ENCODE measurements at places on chromosomes 5 and 9.

DNA sequence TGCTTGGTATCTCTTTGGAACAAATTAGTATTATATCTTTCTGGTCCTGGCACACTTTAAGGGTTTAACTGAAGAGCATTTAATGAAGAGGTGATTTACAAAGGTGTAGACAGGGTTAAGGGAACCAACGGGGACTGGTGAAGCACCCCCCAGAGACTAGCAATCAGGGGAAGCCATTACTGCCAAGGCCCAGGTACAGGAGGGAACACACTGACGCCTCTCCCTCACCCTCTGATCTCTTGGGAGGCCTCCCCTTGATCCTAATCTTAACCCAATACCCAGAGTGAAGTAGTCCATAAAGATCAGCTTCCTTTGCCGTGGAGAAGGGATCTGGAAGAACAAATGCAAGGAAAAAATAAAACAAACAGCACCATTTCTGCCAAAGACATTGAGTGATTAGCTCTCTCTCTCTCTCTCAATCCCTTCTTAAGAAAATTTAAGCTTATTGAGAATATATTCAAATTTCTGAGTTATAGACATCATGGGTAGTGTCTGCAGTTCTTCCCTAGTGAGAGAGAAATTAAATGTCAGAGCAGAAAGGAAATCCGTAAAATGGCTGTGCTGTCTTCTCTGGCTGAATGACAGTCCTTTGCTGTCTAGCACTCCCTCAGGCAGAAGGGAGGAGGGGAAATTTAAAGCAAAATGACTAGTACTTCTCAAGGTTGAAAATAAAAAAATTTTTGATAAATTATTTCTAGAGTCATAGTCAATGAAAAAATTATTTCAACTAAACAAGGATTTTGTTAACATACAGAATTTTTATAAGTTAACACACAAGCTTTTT lies 20.0 kb downstream of the F2R start:
- no peak for DNase-seq

DNA sequence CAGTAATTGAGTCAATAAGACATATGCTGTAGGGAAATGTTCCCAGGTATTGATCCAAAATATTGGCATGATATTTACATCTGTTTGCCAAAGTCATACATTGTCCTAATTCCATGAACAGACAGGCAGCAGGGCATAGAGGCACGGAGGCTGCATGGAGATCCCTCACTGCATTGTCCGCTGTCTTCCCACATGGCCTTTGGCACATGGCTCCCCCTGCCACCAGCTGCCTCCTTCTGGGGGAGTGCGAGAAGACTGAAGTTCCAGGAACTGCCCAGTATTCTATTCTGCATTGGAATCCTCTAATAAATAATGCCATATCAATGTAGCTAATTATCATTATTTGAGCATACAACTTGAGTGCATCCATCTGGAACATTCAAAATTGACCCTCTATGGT lies 269.0 kb downstream of the FBXL7 start:
- DNase-seq = no peak

DNA sequence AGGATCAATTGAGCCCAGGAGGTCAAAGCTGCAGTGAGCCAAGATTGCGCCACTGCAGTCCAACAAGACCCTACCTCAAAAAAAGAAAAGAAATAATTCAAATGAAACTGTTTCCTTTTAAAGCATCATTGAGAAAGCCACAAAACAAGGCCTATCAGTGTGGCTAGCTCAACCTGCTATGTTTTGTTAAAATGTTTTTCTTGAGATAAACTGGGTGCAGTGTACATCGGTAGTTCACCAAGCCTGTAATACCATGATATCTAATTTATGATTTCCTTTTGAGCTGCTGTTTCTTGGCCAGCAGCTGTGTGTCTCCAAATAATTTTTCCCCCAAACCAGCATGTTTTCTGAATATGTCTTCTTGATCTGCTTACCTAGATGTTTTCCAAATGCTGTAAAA lies 97.3 kb upstream of the GOLGA1 start:
- no peak for DNase-seq

DNA sequence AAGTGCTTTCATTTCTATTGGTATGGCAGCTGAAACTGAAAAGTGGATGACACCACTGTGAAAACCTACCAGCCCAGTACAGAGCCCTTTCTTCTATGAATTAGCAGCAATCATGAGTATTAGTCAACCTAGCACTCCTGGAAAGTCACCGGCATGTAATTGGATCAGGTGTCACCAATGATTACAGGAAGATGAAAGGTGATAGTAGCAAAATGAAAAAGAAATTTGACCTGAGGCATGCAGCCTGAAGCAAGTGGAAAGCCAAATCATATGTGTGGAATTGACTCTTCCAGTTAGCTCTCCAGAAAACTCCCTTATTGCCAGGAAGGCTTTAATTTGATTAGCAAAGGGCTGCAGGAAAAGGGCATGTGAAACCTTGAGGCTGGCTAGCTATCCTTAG lies 81.2 kb upstream of the NAA35 start:
- peak; percentile 4 for DNase-seq

DNA sequence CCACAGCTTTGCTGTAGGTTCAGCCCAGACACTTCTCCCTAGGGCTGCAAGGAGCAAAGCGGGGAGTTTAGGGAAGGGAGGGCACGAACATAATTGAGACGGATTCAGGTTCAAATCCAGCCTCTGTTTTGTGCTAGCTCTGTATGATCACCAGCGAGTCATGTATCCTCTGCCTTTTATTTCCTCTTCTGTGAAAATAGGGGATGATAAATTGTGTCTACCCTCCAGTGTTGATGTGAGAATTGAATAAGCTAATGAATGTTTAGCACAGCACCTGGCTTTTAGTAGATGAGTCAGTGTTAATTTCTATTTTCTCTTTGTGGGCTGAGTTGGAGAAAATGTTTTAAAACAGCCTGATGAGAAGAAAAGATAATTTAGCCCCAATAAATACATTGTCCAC lies 6.2 kb downstream of the MLANA start:
- no peak for DNase-seq

GRCh38 chr5:68381060-68381459 lies 165.5 kb downstream of the PIK3R1 start:
- DNase-seq = no peak

DNA sequence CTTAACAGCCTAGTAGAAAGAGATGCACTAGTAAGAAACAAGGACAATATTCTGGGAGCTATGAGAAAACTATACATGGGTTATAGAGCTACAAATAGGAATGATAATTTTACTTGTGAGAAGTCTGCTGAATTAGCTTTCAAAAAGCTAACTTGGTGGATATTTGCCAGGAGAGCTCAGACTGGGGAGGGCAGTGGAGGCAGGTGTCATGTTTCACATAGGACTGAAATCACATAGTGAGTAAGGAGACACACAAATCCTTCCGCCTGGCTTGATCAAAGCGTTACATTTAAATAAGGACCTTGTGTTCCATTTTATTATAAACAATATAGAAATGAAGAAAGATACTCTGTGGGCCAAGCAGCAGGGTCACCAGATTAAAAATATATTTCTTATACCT lies 235.0 kb downstream of the ISL1 start:
- DNase-seq = no peak

GRCh38 chr5:99059685-99060084 lies 130.9 kb upstream of the CHD1 start:
- DNase-seq = no peak

DNA sequence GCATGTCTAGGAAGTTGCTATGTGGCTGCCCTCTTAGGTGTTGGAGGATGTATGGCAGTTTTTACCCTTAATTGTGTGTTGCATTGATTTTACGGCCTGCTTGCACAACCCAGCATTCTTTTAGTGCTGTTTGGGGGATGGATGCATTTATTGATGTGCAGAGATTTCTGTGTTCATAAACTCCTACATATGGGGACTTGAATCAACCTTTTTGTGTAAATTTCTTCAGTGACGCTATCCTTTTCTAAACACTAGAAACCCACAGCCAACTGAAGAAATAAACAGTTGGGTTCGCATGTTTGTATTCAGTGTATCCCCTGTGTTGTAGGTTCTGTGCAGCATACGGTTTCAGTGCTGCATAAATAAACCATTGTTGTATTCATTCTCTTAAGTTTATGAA lies 263.7 kb downstream of the RASEF start:
- DNase-seq = no peak

GRCh38 chr5:82512025-82512424 lies 233.9 kb upstream of the RPS23 start:
- DNase-seq = no peak

- no peak for DNase-seq
These were observed 4.1 kb downstream of the CLK4 start for GRCh38 chr5:178622679-178623247.

DNA sequence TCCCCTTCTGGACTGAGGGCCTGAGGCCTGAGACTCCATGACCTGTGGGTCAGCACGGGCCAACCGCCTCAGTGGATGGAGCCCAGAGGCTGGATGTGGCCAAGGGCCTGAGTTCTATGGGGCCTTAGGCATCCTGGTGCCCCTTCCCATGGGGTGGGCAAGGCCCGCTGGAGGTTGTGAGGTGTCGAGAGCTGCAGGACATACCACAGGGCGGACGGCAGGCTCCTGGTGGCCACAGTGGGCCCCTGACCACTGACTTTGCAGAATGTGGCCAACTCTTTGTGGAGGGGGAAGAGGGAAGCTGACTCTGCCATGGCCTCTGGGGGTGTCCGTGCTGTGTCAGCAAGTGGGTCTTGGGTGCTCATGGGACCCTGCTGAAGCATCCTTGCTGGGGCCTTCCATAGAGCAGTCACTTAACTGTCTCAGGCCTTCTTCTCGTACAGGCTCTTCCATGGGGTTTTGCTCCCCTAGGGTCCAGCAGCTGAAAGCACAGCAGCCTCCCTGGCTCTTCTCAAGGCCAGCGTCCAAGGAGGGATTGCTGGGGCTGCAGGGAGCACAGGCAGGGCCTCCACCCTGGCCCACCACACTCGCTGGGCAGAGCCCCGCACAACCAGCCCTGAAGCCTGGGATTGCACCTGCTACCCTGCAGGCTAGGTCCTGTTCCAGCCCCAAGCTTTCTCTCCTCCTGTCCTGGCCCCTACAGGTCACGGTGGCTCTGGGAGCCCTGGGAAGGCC lies 21.6 kb upstream of the SLC9A3 start:
- DNase-seq = no peak

DNA sequence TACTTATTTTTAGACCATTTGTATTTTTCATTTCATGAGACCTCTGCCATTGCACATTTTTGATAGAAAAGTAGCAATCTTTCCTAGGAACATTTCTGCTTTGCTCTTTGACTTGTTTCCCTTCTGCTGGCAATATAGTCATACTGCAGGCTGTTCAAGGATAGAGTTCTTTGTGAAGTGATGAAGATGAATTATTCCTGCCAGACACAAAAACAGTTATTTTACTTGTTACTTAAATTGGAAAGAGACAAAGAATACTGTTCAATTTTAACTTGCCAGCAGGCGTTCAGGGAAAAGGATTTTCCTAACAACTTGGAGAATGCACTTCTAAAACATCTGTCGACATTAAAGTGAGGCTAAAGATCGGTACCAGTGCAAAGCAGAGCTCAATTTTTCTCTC lies 251.7 kb upstream of the ACTBL2 start:
- no peak for DNase-seq

GRCh38 chr5:24381861-24382489 lies 262.8 kb downstream of the CDH10 start:
- DNase-seq = peak; percentile 15

- DNase-seq = no peak
These were observed 10.3 kb upstream of the FST start for GRCh38 chr5:53469946-53470687.

GRCh38 chr5:10556289-10556807 lies 7.5 kb upstream of the ANKRD33B start:
- no peak for DNase-seq

- DNase-seq = no peak
These were observed 144.9 kb downstream of the CDK5RAP2 start for GRCh38 chr9:120435091-120435490.

DNA sequence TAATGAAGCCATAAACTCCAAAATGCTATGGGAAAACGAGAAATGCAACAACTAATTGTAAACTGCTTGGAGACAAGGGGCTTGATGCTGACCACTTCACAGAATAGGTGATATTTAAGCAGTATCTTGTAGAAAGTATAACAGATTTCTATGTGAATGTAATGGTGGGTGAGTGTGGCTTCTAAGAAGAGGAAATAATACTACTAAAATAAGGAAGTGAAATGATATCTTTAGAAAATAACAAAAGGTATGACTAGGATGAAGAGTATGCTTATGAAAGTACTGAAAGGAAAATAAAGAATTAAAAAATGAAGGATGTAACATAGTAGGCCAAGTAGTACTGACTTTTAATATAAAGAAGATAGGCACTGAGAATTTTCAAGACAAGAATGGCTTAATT lies 94.2 kb downstream of the AGTPBP1 start:
- DNase-seq = no peak

DNA sequence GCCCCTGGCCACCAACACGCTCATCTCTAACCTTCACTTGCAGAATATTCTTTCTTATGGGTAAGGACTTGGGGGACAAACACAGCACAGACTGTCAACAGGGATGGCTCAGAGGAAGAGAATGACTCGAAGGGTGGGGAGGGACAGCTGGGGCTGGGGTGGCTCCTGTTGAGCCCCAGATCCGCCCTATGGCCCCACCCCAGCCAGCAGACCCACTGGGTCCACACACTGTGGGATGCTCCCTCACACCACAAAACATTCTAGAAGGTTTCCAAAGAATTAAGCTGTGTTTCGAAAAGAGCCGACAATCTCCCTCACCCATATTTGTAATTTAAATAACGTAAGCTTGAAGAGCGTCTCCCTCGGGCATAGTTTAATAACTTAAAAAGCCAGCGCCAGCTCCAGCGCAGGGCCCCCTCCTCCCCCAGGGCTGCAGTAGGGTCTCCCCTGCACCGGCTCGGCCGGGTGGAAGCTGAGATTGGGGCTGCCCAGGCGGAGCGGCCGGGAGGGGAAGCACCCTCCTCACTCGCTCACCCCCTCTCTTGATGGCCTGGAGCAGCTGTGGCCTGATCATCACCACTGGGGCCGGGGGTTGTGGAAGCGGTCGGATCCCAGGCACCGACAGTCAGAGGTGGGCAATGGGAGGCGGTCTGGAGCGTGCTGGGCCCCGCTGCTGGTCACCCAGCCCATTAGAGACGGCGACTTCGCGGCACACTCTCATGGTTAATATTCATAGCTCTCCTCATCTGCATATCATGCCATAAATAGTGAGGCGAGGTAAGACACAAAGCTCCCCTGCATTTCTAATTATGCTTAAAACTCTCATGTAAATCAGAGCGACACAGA lies 37.6 kb downstream of the NACC2 start:
- peak; percentile 23 for DNase-seq

DNA sequence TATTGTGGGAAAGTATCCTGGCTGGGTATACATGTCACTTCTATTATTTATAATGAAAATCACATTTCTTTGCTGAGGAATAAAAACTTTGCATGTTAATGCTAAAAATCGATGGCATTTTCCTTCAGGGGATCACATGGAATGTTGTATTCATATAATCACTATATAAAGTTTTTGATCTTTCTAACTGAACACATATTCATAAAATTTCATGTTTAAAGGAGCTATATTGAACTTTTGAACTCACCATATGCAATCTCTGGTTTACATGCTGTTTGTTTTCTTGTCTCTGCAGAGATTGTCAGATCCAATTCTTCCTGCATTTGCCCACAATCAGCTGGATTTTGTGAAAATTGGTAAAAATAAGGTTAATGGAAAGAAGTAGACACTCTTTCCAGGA lies 33.4 kb upstream of the TRAF1 start:
- DNase-seq = no peak

Measured in eye (tissue), 1 donor.